Esophagus mucosa (tissue), 1 donor: ENCODE measurements at places on chromosomes 11 and 22. TPM values are rescaled to one million over a fixed set of nuclear protein-coding genes. Genes with fewer than 3 reads are reported as not detected.
A peak's percentile ranks its signal among the peaks of the same experiment; 100 is the strongest.

BBOX1 gene
- total RNA-seq: 13.7 TPM

MPEG1 gene
- total RNA-seq: 1.8 TPM

LINC01488 gene
- not detected for total RNA-seq

ST14 gene
- total RNA-seq: 121 TPM

DNA sequence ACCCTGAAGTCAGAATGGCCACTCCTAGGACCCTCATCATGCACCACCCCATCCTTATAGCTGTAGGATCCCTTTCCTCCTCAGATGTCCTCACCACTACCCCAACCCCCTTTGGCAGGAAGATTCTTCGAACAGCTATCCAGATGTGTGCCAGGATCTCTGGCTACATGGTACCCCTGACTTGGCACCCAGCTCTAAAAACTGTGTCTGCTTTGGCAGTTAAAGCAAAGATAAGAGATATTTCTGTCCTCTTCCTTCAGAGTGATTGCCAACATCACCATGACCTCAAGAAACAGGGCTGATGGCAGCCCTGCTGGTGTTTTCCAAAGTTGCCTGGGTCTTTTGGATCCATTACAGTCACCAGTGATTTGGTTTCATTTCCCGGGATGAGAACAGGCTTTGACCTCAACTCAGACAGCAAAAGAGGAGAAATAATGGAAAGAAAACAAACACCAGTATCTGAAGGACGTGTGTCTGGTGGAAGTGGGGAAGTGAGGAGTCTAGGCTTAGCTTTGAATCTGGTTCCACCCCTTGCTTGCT, 4.3 kb upstream of the NRIP3 start:
- ATAC-seq: no peak

GRCh38 chr22:49305966-49306631, 521.6 kb downstream of the BRD1 start:
- no peak for ATAC-seq

GRCh38 chr11:122046846-122047245, 69.2 kb downstream of the BLID start:
- ATAC-seq: no peak

- ATAC-seq: no peak
Observed at GRCh38 chr11:70353900-70354568, 44.3 kb upstream of the CTTN start.

DNA sequence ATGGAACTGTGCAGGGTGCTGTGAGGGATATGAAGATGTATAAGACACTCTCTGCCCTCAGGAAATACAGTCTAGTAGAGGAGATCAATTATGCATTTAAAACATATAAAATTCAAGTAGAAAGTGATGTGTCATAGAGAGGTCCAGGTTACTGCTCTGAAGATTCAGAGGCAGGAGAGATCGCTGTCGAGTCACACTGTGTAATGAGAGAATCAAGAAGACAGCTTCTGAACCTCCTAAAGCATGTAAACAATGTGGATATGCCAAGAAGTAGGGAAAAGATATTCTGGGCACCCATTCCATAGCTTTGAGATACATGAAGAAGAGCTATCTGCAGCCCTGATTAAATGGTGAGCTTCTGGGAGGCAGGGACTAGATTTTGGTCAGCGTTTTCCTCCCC, 16.7 kb downstream of the SSH3 start:
- no peak for ATAC-seq

DNA sequence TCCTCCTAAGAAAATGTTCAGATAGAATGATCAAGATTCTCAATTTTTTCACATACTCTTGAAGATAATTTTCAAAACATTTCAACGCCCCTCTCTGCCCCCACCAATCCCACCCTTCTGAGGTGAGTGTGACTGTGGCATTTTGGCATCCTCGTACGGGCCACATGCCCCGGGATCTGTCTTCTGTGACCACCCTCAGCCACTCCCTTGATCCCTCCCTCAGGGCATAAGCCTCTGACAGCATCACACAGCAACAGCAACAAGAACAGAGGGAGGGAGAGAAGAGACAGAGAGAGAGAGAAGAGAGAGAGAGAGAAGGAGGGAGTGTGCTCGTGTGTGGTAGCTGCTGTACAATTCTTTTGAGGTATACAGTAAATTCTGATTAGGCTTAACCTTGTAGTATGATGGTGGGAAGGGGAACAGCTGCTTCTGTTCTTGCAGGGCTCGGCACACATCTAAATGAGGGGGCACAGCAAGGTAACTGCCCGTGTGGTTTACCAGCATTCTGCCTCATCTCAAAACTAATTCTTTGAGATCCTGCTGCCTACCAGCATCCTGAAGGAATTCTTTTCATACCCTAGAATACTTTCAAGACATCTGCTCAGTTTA, 21.4 kb downstream of the SCUBE2 start:
- ATAC-seq: no peak

- peak; percentile 5 for ATAC-seq
Observed at GRCh38 chr11:64638018-64638665, 47.1 kb downstream of the SLC22A12 start.

- no peak for ATAC-seq
Observed at GRCh38 chr11:61983419-61983818, 16.0 kb upstream of the FTH1 start.

GRCh38 chr22:49938565-49939136, 20.2 kb downstream of the CRELD2 start:
- ATAC-seq: no peak

DNA sequence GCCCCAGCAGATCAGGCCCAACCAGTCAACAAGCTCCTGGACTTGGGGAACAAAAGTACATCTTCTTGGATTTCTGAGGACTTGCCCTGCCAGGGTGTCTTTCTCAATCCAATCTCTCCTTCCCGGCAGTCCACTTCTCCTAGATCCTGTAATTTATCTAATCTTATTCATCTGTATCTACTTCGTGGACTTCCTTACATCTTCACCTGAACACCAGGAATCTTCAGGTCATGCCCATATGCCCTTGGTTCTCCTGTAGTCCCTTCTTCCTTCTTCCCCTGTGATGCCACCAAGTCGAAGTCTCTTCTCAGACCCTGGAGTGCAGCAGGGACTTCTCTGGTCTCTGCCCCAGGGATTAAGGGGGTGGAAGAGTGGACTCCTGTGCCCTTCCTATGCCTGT, 100.3 kb downstream of the ZNF280B start:
- no peak for ATAC-seq

GRCh38 chr11:94806419-94806818, 38.3 kb downstream of the AMOTL1 start:
- ATAC-seq: no peak
